ENCODE measurements at places on chromosomes 12 and 14.

GRCh38 chr12:52689239-52689638 is 9.0 kb upstream of the KRT1 start:
- no peak for DNase-seq

DNA sequence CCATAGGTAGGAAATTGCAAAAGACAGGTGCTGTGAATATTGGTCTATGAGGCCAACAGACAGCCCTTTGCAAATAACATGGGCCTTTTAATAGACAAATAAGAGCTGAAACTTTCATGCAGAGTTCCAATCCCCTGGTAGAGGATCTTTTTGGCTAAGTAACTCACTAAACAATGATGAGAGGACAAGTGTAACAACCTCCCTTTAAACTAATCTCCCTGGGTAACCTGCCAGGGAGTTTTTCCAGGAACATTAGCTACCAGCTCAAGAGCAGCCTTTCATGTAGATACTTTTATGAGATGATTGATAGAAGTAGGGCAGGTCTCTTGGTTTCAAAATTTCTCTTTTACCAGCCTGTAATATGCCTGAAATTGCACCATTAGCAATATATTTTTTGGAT is 13.8 kb upstream of the CACNA1C start:
- DNase-seq = no peak

GRCh38 chr14:54435500-54435981 is 5.6 kb downstream of the CNIH1 start:
- no peak for DNase-seq

DNA sequence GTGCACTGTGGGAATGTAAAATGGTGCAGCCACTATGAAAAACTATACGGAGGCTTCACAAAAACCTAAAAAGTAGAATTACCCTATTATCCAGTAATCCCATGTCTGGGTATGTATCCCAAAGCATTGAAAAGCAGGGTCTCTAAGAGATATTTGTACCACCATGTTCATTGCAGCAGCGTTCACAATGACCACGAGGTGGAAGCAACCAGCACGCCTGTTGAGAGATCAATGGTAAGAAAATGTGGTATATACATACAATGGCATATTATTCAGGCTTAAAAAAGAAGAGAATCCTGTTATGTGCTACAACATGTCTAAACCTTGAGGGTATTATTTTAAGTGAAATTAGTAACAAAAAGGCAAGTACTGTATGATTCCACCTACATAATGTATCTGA is 910 bp upstream of the NOPCHAP1 start:
- DNase-seq = no peak

DNA sequence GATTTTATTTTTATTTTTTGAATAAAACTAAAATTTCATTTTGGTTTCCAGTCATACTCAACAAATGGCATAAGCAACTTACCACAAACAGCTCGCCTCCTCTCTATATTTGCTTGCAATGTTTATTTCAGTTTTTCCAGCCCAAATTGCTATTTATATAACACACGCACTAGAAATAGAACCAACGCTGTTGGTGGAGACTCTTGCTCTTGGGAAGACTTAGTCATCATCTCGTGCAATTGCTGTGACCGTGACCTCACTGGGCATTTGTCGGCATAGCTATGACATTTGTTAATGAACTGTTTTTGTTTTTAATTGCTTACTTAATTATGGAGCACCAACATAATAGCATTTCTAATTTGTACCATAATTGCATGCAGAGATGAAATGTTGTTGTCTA is 153.1 kb upstream of the OTX2 start:
- no peak for DNase-seq

- DNase-seq = no peak
Measured at GRCh38 chr14:31560759-31561154, 447 bp upstream of the NUBPL start.

GRCh38 chr12:4771960-4772566 is 51.9 kb downstream of the GALNT8 start:
- DNase-seq = no peak

GRCh38 chr12:80040075-80040738 is 59.1 kb upstream of the OTOGL start:
- DNase-seq = no peak

DNA sequence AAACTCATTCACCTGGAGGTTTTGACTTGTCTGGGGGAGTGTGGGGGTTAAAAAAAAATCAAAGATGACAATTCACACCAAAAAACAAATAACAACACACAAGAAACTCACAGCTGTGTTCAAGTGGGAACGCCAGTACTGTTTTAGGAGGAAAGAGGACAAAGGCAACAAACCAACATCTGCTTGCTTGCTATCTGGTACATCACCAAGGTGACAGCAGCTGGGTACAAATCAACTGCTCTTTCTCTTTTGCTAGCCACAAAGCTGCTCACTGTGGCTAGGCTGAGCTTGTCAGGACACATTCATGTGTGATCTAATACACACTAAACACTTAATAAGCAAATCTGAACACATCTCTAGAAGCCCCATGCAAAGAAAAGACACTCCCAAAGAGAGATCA is 128.0 kb upstream of the RAP1B start:
- DNase-seq = no peak

All from NCI-H2081 (cell line).